ENCODE measurements at places on chromosomes 6 and 20.

DNA sequence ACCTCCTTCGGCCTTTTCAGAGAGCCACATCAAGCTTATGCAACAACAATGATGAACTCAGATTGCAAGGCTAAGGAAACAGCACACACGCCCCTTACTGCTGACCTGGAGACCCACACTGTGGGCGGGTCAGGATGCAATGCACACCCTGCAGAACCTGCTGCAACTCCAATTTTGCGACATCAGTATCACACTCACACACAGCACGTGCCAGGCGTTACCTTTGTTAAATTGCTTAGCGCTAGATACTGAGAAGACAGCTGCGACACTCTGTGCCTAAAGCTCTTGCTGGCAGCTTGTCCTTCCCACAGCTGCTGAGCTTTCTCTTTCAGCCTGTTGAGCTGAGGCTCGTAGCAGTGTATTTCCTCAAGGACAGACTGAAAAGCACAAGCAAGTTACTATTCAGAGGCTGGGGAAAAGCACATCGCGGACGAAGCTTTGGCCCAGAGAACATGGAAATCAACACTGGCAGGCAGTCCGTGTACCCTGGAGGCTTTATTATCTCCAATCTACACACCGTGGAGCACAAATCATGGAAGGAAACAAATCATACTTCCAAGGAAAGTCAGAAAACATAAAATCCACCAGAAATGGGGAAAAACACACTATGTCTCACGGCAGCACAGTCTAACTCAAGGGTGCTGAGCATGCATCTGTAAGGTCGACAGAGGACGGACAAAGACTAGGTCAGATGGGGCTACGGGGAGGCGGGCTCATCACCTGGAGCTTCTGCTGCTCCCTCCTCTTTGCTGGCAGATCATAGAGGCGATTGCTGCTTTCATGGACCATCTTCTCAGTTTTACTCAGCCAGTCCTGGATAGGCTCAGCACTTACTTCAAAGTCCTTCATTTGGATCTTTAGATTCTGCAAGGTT, 268.2 kb downstream of the SYNE1 start:
- DNase-seq: no peak

- DNase-seq: no peak
Measured at GRCh38 chr6:63963769-63964315, 328.2 kb downstream of the PHF3 start.

GRCh38 chr6:143601504-143601903, 76.3 kb upstream of the PHACTR2 start:
- DNase-seq: no peak

GRCh38 chr20:3315136-3315535, 76.1 kb upstream of the SLC4A11 start:
- no peak for DNase-seq

DNA sequence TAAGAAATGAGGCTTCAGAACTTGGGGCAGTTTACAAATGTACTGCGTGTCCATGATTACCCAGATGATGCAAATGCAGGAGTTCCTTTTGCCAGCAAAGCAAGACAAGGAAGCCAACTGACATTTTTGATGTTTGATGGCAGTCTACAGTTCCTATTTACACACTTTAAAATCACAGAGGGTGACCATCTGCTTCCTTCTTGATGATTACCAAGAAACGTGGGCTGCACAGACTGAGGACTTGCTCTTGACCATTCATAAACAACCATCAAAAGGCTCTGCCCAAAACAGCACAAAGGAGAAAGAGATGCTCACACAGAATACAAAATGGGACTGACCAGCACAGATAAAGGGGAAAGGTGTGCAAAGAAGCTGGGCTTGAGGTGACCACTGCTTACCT, 79.8 kb upstream of the TRAF3IP2 start:
- no peak for DNase-seq

- DNase-seq: no peak
Measured at GRCh38 chr6:105890521-105891244, 195.5 kb upstream of the PRDM1 start.

GRCh38 chr6:116761779-116762178, 3.7 kb downstream of the FAM162B start:
- no peak for DNase-seq

- DNase-seq: no peak
Measured at GRCh38 chr20:59650418-59650817, 46.1 kb downstream of the PHACTR3 start.

DNA sequence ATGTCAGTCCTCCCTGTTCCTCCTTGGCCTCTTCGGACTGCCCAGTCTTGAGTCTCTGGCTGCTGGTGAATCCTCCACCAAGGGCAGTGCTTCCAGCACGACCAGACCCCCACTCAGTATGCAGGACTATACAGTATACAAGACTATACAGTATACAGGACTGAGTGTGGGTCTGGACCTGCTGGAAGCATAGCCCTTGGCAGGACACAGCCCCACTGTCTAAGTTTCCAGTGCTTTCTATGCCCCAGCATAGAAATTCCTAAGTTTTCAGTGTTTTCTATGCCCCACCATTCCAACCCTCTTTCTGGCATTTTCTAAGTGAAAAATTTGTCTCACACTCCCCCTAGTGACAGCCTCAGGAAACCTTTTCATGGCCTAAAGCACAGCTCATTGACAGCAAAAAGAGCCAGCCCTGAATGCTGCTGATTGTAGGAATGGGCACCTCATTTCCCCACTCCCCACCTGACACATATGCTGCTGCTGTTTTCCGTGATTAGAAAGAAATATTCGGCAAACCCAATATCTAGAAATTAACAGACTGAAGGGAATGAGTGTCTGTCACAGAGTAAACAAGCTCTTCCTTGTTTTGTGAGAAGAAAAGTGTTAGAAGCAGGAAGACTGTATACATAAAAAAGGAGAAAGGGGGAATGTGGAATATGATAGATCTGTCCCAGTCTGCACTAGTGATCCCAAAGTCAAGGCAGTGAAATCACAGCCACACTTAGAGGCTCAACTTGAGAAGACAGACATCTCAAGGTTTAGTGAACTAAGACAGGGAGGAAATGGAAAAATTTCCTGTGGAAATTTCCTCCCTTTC, 206.9 kb downstream of the IBTK start:
- DNase-seq: no peak

DNA sequence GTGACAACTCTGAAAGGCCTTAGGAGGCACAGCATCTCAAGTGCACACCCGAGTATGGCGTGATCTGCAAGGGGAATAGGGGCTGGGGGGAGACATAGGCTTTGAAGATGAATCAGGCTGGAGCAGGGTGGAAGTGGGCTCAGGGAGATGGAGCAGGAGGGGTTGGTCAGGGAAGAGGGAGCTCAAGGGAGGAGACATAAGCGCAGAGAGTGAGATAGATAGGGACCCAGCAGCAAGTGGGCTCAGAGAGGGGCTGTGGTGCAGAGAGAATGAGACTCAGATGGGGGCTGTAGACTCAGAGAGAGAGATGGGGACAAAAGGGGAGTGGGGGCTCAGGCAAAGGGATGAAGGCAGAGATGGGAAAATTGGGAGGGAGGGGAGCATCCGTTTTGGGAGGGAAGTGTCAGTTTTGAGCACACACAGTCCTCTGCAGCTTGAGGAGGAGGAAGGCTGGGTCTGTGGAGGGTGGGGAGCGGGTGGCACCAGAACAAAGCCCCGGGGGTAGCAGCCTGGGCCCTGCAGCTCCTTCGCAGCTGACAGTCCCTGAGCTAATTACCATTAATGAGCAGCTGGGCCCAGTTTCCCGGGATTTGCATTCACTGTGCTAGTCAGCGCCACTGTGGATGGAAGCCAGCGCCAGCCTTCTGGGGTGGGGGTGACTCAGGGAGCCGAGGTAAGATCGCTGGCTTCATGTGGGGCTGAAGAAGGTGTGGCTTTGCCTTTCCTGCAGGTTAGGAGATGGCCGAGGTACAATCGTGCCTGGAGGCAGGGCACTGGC, 18.7 kb downstream of the SRXN1 start:
- no peak for DNase-seq

GRCh38 chr6:163525926-163526325, 111.4 kb downstream of the QKI start:
- DNase-seq: no peak

GRCh38 chr6:34990971-34991560, 102.0 kb downstream of the ANKS1A start:
- DNase-seq: no peak

- DNase-seq: peak; percentile 57
Measured at GRCh38 chr6:111087871-111088667, 766 bp downstream of the SLC16A10 start.

GRCh38 chr6:112480553-112480952, 133.4 kb downstream of the RFPL4B start:
- DNase-seq: no peak

DNA sequence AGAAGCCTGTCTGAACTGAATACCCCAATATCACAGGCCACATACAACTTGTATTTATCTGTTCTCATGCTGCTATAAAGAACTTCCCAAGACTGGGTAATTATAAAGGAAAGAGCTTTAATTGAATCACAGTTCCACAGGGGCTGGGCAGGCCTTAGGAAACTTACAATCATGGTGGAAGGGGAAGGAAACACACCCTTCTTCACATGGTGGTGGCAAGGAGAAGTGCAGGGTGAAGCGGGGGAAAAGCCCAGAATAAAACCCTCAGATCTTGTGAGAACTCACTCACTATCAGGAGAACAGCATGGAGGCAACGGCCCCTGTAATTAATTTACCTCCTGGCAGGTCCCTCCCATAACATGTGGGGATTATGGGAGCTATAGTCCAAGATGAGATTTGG, 50.3 kb upstream of the FNDC1 start:
- no peak for DNase-seq

GRCh38 chr6:110485491-110485890, 9.1 kb upstream of the SLC22A16 start:
- no peak for DNase-seq

GRCh38 chr6:88785478-88785877, 177.9 kb downstream of the RNGTT start:
- DNase-seq: no peak

- peak; percentile 5 for DNase-seq
Measured at GRCh38 chr20:24991897-24992486, 559 bp downstream of the APMAP start.

DNA sequence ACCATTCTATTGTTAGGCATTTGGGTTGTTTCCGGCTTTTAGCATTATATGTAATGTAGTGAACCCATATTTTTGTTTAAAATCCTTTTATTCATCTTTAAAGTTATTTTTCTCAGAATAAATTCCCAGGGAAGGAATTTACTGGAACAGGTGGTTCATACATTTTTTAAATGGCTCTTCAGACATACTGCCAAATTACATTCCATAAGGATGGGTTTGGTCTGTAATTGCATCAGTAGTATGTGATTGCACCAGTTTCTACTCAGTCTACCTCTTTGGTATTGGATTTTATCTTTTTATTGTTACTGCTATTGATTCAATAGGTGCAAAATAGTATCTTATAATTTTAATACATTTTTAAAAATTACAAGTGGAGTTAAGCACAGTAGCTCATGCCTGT, 27.2 kb downstream of the BRPF3 start:
- DNase-seq: no peak

GRCh38 chr6:15779726-15780125, 116.9 kb upstream of the DTNBP1 start:
- DNase-seq: no peak

- no peak for DNase-seq
Measured at GRCh38 chr20:2156666-2157624, 55.3 kb downstream of the STK35 start.

GRCh38 chr6:132392792-132393191, 8.5 kb downstream of the MOXD1 start:
- no peak for DNase-seq

DNA sequence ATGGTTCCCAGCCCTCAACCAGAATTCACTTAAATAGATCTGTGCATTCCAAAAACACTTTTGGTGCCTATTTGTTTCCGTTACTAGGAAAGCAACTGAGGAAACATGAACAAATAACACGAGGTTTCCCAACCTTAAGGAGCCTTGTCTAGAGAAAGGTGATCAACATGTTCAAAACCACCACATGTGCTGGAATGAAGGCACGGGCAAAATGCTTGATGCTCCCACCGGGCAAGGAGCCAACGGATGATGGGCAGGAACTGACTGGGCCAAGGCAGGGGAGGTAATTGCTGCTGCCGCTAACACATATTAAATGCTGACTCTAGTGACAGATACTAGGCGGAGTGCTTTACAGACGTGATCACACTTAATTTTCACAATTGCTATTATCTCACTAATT, 2.5 kb downstream of the MYLK4 start:
- no peak for DNase-seq

GRCh38 chr6:163375361-163375760, 39.2 kb upstream of the QKI start:
- no peak for DNase-seq

DNA sequence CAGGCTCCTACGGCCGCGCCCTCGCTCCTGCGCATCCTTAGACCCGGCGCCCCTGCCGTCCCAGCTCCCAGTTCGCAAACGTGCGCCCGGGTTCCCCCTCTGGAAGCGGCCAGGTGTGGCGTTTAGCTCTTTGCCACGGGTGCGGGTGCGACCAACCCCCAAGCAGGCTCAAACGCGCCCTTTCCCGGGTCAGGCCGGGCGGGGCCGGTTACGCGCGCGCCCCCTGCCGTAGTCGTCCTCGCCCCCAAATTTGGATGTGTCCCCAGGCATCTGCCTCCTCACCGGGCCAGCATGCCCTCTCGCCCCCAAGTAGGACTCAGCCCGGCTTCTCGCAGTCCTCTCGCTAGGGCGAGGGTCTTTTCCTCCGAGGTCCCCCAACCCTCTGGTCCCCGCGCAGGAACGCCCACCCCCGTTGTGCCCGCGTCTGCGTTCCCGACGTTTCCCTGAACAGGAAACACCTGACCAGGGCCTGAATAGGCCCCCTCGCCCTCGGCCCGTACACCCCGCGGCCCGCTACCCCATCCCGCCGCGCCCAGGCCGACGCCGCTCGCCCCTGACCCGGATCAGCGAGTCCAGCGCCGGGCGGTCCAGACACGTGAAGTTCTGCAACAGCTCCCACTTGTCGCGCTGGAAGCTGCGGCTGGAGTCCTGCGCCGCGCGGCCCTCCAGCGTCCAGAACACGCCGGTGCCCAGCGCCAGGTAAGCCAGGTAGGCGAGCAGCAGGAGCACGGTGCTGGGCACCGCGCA, 520 bp downstream of the KCNK17 start:
- no peak for DNase-seq

GRCh38 chr6:163250116-163250515, 164.4 kb upstream of the QKI start:
- DNase-seq: no peak

- DNase-seq: no peak
Measured at GRCh38 chr6:42355416-42355815, 96.3 kb downstream of the TRERF1 start.

- no peak for DNase-seq
Measured at GRCh38 chr6:147712841-147713240, 204.4 kb downstream of the SAMD5 start.

DNA sequence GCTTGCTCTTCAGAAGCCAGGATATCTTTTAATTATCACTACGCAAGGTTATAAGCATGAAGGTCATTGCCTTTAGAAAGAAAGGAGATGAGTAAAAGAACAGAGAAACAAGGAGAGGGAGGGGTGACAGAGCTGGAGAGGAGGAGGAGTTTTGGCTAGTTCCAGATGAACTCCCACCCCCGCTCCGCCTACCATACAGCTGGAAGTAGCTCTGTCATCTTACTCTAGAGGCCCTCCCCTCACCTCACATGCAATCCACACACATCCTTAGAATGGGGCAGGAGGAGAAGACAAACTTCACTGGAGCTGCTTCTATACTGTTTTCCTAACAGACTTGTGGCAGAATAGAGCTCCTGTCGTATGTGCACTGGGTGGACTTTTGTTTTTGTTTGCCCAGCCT, 144.7 kb downstream of the SCML4 start:
- no peak for DNase-seq
